Daoy (cell line): ENCODE measurements at places on chromosomes 3 and 15. TPM values are rescaled to one million over a fixed set of nuclear protein-coding genes. Genes with fewer than 3 reads are reported as not detected.

The GOLGA6L10 gene
- total RNA-seq: 0.24 and 0.74 TPM in 2 replicates

The CCR3 gene
- not detected in 2 replicates for total RNA-seq

The ERC2 gene
- 1.7 and 11.3 TPM in 2 replicates for total RNA-seq

The DAZL gene
- not detected in 2 replicates for total RNA-seq

The LRRIQ4 gene
- not detected in 2 replicates for total RNA-seq

The EPHB1 gene
- total RNA-seq: 2.5 and 4.2 TPM in 2 replicates

The PLSCR2 gene
- not detected in 2 replicates for total RNA-seq

The ZPLD1 gene
- total RNA-seq: 0.06 TPM in 1 of 2 replicates, not detected in the other

The BCL2A1 gene
- total RNA-seq: 8.4 and 10.1 TPM in 2 replicates

The UBE2E1 gene
- total RNA-seq: 65.8 and 80.3 TPM in 2 replicates

The ZNF660 gene
- total RNA-seq: 0.60 and 0.91 TPM in 2 replicates
